NCI-H69 (cell line): ENCODE measurements at places on chromosomes 11 and 22.

GRCh38 chr11:43879789-43880639, 617 bp upstream of the ALKBH3 start:
- DNase-seq = peak; percentile 48

- no peak for DNase-seq
Measured at GRCh38 chr11:6876325-6876724, at the start of gene OR10A4. TSS of gene OR10A4 (plus strand) at chr11:6876625. CDS start at chr11:6876648, 23 bp downstream.

DNA sequence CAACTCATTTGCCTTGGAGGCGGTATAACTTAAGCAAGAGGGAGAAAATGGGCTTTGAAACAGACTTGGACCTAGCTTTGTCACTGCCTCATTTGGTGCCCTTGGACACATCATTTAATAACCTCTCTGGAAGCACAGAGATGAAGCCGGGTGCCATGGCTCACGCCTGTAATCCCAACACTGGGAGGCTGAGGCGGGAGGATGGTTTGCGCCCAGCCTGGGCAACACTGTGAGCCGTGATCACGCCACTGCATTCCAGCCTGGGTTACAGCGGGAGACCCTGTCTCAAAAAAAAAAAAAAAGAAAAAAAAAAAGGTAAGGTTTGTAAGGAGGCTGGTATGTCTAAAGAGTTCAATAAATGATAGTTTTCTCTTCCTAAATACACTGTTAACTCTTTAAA, 806 bp downstream of the COA4 start:
- DNase-seq = peak; percentile 53

- no peak for DNase-seq
Measured at GRCh38 chr22:22366537-22366936, 122.0 kb downstream of the VPREB1 start.

DNA sequence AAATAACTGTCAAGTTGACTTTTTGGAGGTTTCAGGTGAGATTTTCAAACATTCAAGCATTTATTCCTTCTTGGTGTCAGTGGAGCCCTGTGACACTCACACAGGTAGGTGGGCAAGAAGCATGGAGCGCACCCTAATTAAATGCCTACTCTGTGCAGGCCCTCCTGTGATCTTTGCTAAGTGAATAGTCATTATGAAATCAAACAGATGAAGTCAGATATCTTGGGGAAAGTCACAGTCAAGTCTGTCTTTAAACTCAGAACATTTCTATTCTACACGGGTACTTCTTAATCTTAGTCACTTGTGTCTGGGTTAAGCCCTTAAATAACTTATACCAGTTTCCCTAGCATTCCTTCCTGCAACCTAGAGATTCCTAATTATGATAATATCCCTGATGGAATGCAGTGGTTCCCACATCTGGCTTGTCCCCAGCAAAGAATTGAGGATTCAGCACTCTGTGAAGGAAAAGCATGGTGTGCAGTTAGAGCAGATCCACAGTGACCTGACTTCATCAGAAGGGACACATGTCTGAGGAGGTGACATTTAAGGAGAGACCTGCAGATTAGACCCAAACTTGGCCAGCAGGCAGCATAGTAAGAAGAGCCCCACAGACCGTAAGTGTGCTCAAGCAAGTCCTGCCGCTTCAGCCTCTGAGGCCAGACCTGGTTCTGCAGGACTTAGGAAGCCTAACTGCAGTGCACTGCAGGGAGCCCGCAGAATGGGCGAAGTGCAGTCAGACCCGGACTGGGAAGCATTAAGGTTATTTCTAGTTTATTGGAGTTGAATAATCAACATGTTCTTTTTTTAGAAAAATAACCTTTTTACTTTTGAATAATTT, 85.3 kb upstream of the GAL start:
- no peak for DNase-seq

GRCh38 chr11:32176223-32176934, 85.5 kb downstream of the RCN1 start:
- DNase-seq = peak; percentile 85

DNA sequence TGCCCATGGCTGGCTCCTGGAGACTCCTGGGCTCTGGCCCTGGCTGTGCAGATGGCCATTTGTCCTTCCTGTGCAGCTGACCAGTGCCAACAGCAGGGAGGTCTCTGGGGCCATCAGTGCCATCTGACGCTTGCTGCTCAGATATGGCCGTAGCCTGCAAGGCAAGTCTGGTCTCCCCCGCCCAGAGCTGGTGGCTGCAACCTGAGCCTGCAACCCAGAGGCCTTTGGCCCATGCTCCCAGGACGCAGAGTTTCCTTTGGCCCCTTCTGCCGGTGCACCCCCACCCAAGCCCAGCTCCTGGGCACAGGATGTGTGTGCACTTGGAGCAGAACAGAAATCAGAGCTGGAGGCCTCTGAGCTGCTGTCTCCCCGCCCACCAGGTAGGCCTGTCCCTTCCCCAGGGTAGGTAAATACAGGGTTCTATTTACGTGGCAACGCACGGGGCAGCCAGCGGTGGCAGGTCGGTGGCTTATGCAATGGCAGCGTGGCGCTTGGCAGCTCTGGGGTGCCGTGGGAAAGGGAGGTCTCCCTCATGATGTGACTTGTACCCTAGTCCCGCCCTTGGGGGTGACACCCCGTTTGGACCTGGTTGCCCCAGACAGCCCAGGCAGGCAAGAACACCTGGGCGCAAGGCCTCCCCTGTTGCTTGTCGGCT, 21.0 kb upstream of the MYEOV start:
- DNase-seq = no peak

GRCh38 chr11:85953491-85954143, 98.4 kb downstream of the CCDC83 start:
- no peak for DNase-seq

- no peak for DNase-seq
Measured at GRCh38 chr11:106061249-106061784, 15.8 kb downstream of the KBTBD3 start.

DNA sequence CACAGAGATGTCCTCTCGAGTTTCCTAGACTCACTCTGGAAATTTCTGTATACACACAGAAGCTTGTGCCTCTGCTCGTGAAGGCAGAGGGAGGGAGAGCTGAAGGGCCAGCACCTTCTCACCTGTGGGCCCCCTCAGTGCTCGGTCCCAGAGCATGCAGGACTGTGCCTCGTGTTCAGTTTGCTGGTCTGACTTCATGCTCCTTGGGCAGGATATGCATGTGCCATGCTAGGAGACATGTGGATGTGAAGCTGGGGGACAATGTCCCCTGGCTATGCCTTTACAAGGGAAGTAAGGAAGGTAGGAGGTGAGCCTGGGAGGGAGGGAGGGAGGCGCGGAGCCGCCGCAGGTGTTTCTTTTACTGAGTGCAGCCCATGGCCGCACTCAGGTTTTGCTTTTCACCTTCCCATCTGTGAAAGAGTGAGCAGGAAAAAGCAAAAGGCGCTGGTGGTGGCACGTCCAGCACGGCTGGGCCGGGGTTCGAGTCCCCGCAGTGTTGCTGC, 22.6 kb downstream of the NEAT1 start:
- DNase-seq = no peak

DNA sequence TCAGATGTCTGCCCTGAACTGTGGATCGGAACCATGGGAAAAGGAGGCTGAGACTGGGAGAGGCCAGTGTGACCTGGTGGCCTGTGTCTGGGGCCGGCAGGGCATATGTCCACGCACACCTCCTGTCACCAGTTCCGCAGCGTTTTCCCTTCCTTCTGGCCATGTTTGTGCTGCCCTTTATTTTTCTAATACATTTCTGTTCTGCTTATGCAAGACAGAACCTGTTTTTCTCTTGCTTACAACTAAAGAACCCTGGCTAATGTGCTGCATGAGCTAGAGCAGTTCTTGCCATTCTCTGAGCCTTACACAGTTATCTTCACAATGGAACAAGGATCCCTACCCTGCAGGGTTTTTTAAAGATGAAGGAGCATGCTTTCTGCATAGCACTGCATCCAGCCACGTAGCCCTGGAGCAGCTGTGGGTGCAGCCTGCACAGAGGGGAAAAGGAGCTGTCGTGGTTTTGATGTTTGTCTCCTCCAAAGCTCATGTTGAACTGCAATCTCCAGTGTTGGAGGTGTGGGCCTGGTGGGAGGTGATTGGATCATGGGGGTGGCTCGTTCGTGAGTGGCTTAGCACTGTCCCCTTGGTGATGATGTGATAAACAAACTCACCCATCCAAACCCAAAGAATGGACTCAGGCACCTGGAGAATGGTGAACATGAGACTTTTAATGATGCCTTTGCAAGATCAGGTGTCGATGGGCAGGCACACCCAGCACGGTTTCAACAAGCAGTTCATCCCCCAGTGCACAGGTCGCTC, 84.8 kb upstream of the SHANK2 start:
- DNase-seq = no peak

GRCh38 chr11:59102259-59102765, 4.7 kb upstream of the FAM111B start:
- no peak for DNase-seq

DNA sequence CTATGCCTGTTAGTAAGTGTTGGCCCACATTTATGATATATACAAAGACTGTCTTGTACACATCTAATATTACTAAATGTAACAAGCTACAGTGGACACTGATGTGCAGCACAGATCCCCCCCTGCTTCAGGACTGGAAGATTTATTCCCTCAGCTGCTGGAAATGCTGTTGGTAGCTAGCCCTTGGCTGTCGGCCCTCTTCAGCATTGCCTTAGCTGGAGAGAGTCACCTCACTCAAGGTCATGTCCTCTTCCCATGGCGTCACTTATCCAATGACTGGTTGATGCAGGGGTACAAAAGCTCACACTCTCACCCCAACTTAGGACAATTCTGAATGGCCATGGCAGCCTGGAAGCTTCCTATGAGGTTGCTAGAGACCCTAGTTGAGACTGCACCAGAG, 312.7 kb downstream of the SOX6 start:
- no peak for DNase-seq

DNA sequence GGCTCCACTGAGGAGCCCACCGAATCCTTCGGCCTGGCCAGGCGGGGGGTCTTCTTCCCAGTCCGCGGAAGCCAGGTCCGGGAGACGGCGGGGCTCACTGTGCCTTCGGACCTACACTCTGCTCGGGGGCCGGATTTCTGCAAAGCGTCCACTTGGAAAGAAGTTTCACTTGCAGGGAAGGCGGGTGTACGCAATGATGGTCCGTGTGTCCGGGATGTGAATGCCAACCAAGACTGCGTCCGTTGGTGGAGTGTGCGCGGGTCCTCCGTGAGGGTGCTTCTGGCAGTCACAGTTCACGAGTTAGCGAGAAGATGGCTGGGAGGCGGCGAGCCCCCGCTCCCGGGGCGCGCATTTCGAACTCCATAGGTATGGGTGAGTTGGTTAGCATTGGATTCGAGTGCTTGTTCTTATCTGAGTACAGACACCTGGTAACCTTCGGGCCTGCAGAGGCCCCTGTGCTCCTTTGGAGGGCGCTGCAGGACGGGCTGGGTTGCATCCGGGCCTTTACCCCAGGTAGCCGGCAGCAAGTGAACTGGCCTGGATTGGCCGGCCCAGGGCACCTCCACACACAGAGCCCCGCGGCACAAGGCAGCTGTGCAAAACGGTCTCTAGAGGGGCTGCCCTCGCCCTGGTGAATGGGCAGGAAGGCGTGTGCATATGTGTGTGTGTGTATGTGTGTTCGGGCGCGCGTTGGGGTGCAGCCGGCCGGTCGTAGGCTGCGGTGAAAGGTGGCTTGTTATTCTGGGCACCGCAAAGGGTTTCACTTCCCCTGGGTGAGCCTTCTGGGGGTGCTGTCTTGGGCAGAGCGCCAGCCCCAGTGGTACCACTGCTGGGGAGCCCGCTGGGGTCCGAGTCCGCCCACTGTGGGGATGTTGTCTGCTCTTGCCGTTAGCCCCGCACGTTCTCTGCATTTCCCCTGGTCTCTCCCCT, 13.3 kb upstream of the CYP2R1 start:
- DNase-seq = no peak
